Activated CD4-positive, alpha-beta T cell treated with anti-CD3 and anti-CD28 coated beads for 24 hours (primary cell): ENCODE measurements at places on chromosomes 3 and 15.

- DNase-seq, result no peak
Measured at GRCh38 chr15:93298901-93299300, 209.9 kb upstream of the RGMA start.

DNA sequence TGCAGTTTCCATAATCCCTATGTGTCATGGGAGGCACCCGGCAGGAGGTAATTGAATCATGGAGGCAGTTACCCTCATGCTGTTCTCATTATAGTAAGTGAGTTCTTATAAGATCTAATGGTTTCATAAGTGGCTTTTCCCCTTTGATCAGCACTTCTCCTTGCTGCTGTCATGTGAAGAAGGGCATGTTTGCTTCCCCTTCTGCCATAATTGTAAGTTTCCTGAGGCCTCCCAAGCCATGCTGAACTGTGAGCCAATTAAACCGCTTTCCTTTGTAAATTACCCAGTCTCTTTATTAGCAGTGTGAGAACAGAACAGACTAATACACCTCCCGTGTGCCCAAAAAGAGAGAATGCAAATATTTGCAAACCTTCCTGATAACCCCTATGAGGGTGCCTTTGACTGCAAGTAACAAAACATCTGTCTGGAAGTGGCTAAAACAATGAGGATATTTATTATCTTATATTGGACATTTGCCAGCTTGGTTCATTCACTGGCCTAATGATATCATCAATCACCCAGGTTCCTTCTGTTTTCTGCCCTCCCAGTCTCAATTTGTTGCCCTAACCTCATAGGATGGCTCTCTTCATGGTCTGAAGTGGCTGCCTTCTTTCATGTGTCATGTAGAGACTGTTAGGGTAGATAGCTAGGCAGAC lies 68.7 kb downstream of the BHLHE40 start:
- DNase-seq, result no peak

DNA sequence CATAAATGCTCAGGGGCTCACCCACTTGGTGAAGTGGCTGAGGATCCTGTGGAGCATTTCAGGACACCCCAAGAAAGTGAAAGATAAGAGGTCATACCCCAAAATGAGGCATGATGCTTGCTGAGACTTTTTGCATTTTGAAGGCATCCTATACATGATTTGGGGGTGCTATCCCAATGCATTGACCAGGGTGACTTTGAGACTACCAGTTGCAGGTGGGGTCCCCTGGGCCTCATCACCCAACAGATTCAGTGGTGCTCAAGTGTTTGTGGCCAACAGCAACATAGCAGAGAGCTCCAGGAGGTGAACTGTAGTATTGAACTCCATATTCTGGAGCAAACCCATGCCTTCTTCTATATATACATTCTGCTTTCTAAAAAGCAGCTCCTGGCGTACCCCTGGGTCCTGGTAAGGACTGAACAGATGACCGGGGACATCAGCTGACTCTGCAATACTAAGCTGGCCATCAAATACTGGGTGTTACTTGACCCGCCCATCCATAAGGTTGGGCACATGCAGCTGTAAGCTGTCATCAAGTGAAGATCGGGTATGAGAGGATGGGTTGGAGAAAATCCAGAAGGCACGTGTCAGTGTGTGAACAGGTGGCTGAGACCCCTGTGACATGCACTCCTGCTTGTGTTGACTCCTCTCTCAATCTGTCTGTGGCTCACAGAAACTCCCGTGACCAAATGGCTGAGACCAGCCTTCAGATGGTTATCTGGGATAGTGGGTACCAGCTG lies 143.3 kb downstream of the KLF13 start:
- DNase-seq, result no peak

- no peak for DNase-seq
Measured at GRCh38 chr15:64213646-64214045, 50.8 kb upstream of the PPIB start.

- no peak for DNase-seq
Measured at GRCh38 chr3:182323898-182324297, 469.4 kb upstream of the ATP11B start.

DNA sequence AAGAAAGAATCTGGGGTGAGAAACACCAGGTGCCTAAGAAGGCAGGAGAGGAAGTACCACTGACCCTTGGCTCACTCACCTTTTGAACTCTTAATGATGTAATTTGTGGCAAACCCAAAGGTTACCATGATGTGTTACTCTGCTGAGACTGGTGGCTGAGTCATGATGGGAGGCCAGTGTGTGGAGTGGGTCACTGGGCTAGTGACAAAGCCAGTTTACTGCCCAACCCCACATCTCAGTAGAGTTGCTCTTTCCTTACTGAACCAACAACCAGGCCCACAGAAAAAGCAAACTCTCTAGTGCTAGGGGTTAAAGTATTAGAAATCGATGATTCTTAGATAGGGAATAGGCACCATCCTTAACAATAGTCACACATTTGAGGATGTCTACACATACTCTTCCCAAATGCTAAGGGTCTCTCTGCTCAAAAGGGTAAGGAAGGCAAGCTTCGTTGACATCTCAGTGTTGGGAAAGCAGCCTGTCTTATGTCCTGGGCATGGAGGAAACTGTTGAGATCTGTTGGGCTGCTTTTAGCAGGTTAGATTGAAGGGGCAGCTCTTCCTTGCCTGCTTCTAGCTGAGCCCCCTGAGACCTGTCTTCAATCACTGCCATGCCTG lies 3.1 kb downstream of the RBP2 start:
- no peak for DNase-seq

- no peak for DNase-seq
Measured at GRCh38 chr3:126685021-126685420, 19.0 kb upstream of the CHCHD6 start.

DNA sequence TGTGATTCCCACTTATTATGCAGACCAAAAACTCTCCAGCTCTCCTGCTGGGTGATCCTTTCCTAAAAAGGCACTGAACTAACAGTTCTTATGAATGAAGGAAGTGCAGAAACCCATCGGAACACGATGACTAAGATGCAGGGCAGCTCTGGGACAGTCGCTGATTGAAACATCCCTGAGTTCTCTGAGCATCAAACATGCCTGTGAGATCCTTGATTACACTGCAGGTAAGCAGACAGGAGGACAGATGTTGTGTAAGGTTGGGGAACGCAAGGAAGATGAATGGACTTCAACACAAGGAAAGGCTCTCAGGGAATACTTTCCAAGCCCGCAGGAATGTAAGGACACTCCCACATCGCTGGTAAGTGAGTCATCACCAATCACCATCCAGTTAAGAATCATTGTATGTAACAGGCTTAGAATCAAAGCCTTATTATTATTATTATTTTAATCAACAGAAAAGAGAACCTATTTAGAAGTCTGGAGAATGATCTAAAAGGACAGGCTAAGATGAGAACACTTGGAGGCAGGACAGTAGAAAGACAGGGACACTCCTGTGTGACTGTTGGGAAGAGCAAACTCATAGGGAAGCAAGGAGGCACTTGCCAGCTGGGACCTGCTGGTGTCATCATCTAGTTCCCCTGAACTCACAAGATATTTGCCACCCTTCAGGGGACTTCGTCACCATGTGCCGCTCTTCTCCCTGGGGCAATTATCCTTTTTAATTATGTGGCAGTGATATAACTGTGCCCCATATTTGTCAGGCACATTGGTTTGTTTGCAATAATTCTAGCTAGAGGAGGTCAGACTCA lies 26.0 kb downstream of the TMEM158 start:
- DNase-seq, result no peak

DNA sequence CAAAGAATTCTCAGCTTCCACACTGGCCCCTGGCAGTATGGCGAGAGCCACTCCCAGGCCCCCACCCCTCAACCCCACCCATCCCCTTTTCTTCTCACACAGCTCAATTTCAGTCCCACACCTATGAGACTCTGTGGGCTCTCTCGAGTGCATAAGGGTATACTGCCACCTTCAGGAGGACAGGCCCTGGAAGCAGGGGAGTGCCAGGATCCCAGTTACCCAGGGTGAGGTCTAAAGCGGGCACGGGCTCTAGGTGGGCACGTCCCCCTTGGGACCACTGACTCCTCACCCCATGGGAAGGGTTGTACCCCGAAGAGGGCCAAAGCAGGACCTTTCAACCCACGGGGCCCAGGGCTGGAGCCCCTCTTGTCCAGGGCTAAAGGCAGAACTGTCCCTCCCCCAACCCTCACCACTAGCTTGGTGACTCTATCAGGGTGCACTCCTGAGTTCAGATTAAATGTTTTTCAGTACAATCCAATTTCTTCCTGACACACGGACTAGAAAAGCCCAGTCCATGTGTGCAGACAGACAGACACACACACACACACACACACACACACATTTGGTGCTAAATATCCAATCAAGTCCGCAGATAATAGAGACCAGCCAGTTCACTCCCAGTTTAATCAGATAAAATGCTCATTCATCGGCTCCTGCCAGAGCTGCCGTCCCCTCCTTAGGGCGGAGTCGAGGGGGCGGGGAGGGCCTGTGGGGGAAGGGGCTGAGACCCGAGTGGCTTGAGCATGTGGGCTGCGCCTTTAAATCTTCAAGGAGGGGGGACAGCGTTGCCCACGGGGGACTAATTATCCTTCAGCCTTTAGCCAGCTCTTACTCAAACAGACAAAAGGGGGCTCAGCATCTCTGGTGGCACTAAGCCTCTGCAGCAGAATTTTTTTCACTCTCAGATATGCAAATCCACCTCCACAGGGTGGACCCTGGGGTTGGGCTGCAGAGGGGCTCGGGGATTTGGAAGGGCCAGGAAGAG lies 59.3 kb downstream of the CYP11A1 start:
- DNase-seq, result no peak
